ENCODE measurements at places on chromosomes 2 and 18. TPM values are rescaled to one million over a fixed set of nuclear protein-coding genes. Genes with fewer than 3 reads are reported as not detected.

Gene ACADL
- total RNA-seq, result not detected

DNA sequence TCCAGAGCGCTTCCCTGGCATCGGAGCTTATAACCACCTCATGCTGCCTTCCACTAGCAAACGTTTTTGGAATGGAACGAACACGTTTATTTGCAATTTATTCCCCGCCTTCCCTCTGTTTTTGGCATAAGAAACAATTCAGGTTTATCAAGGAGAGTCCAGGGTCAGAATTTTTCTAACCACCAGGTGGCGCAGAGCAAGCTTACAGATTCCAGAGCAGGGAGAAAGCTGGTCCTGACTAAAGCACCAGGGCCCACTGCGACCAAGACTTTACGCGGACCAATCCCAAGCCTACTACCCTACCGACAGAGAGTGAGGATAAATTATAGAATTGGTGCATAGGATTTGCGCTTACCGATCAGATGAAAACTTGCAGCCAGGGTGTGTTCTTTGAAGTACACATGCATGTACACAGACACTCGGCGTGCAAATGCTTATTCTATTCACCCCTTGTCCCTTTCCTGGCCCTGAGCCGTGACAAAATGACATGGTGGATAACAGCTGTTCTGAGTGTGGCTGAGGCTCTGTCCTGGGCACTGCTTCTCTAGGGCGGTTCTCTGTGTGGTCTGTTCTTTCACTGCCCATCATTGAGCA lies 34.7 kb downstream of the NAPG start:
- H3K4me3 ChIP-seq, result no peak overlapping the region
- peaks cover 2% of the 10 kb centered on the region for H3K4me1 ChIP-seq
- DNase-seq, result peak; percentile 69
- H3K27me3 ChIP-seq, result no peaks in the 10 kb centered on the region
- no peak overlapping the region for H3K27ac ChIP-seq
- H3K36me3 ChIP-seq, result peaks cover 5% of the 10 kb centered on the region

DNA sequence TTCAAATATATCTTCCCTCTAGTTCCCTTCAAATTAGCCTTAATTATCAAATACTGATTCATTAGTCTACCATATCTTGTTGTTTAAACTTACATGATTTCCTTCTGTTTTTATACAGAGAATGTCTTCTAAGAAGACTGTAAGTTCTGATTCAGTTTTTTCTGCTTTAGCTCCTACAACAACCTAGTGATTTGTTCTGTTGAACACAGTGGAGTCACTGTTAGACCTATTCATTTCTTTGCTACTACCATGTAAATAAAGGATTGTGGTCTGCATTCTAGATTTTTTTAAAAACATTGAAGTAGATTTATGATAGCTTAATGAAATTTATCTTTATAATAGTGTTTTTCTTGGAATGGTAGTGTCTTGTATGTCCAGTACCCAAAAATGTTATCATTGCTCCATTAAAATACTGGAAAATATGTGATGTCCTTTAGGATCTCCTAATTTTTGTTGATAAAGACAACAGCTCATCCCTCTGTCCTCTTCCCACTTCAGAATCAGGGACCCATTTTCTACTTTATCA lies 146.4 kb downstream of the MBD5 start:
- H3K4me1 ChIP-seq, result no peaks in the 10 kb centered on the region
- no peaks in the 10 kb centered on the region for H3K27me3 ChIP-seq
- no peaks in the 10 kb centered on the region for H3K36me3 ChIP-seq
- H3K27ac ChIP-seq, result no peak overlapping the region

- no peaks in the 10 kb centered on the region for H3K27me3 ChIP-seq
- no peaks in the 10 kb centered on the region for H3K4me1 ChIP-seq
- no peak overlapping the region for H3K4me3 ChIP-seq
- H3K36me3 ChIP-seq, result no peaks in the 10 kb centered on the region
- H3K27ac ChIP-seq, result no peak overlapping the region
These were observed 232.6 kb downstream of the EN1 start for GRCh38 chr2:118614841-118615271.

- H3K27ac ChIP-seq, result no peak overlapping the region
- H3K36me3 ChIP-seq, result no peaks in the 10 kb centered on the region
- DNase-seq, result no peak
- H3K4me3 ChIP-seq, result no peak overlapping the region
These were observed 31.6 kb downstream of the RNF144A start for GRCh38 chr2:6948677-6949351.

GRCh38 chr2:170533156-170533555 lies 182.0 kb upstream of the SP5 start:
- H3K4me3 ChIP-seq, result no peak overlapping the region
- peaks cover 2% of the 10 kb centered on the region for H3K27me3 ChIP-seq
- H3K36me3 ChIP-seq, result no peaks in the 10 kb centered on the region
- DNase-seq, result no peak
